ENCODE measurements at places on chromosomes 1 and 21.

GRCh38 chr1:237834461-237834860 is 56.3 kb downstream of the ZP4 start:
- no peak for DNase-seq

DNA sequence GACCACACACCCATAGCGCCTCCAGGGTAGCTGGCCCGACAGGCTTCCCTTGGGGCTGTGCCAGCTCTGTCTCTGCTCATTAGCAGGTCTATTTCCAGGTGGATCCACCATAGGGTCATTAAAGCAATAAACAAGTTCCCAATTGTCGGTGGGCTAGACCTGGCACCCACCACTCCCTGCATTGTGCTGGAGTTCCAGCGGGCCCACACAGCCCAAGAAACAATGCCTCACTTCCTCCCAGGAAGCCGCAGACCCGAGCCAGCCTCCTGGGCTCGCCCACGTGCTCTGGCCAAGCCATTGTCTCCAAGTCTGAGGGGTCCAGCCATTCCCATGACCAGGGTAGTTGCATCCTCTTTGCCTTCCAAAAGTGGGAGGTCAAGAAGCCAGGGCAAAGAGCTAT is 27.5 kb upstream of the SOX13 start:
- DNase-seq: no peak

DNA sequence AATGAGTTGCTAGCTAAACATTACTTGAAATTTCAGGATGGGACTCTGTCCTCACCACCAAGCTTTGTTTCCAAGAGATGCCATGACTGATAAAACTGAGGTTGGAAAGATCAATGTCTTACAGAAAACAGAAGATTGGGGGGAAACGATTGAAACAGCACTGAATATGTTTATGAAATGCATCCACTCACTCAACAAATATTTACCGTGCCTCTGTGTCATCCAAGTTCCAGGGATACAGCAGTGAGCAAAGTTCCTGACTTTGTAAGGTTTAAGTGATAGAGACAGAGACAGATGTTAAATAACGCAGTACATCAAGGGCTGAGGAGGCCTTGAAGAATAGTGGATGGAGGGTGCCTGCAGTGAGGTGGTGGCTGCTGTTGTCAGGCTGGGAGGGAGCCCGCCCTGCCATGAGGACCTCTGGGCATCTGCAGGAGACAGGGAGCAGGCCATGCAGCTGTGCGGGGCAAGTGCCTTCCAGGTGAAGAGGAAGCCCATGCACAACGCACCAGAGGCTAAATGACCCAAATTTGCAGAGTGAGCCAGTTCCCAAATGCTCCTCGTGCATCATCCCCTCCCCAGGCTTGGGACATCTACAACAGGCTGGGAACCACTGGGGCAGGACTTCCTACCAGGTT is 108.0 kb downstream of the HLCS start:
- DNase-seq: peak; percentile 29

GRCh38 chr1:53640701-53641075 is 98.3 kb downstream of the GLIS1 start:
- no peak for DNase-seq

- DNase-seq: peak; percentile 82
Measured at GRCh38 chr1:9490605-9491339, 48.5 kb upstream of the SLC25A33 start.

- peak; percentile 81 for DNase-seq
Measured at GRCh38 chr1:205658943-205659581, 21.2 kb downstream of the SLC45A3 start.

- DNase-seq: no peak
Measured at GRCh38 chr21:43937051-43937832, 72.2 kb downstream of the AGPAT3 start.

DNA sequence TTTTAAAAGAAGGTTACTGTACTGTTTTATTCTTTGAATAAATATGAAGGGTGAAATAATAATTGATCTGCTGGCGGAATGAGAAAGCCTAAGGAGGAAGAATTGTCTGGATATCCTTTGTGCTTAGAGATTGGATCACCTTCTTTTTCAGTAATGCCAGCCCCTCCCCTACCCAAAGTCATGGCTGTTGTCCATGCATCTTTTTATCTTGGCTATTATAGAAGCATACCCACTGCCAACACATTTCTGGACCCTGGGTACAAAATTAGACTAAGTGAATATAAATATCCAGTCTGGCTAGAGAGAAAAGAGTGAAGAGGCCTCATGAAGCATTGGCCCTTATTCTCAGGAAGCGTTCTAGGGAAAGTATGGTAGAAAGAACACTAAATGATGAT is 28.1 kb downstream of the AK4 start:
- no peak for DNase-seq

DNA sequence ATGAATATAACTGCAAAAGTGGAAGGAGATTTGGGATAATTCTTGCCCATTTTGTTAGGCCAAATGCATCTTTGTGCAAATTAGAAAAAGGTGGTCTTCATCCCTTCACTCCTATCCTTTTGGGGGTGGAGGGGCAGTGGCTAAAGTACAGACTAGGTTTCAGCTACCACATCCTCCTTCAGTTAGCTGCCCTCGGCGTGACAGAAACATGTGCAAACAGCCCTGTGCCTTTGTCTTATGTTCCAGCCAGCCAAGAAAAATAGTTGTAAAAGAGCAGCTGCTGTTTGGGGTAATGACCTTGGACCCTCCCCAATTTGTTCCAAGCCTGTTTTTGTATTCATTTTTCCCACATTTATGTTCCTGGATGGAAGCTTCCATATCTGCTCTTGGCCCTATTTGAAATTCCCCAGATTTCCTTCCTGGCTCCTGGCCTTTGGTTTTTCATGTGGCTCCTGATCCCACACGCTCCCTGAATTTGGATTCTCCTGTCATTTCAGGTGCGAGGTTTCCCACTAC is 8.3 kb upstream of the LGALS8 start:
- no peak for DNase-seq

GRCh38 chr1:55751776-55752175 is 536.6 kb upstream of the USP24 start:
- DNase-seq: no peak

GRCh38 chr21:29029524-29029923 is 5.1 kb downstream of the USP16 start:
- no peak for DNase-seq

GRCh38 chr1:66769512-66770229 is 17.4 kb downstream of the DYNLT5 start:
- no peak for DNase-seq

All from HTR-8/SVneo (cell line).